ENCODE measurements at places on chromosomes 3 and 15.

DNA sequence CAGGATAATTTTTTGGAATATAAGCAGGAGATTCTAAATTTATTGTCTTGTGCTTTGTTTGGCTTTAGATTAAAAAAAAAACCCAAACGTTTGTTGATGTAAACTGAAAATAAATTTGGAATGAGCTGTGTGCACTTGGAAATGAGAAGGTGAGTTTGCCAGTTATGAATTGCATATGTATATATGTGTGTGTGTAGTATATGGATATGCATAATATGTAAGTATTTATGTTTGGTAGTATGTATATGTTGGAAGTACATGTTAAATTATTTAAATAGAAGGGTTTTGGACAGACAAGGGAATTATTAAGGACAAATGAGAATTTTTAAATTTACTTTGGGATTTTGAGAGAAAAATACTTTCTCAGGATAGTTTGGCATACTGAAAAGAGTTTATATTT, 265.8 kb upstream of the CNTN3 start:
- DNase-seq = no peak

- DNase-seq = no peak
Observed at GRCh38 chr3:72678867-72679266, 169.4 kb downstream of the SHQ1 start.

DNA sequence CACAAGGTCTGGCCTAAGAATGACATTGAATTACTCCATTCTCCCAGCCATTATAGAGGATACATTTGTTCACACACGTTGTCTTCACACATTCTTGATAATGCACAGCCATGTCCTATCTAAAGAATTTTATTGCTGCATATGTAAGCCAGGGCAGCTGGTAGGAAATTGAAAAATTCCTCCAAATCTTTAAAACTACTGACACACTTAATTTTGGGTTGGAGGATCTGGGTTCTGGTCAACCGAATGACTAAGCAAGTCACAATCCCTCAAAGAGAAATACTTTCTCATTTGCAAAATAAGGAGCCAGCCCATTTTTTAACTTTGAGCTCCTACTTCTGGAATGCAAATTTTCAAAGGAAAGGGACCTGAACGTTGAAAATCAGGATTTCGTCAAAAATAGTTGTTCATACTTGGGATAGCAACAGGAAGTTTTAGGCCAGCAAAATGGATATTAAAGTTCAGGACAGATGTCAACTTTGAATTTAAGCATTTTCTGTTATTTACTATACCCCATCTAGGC, 638.3 kb downstream of the NTRK3 start:
- DNase-seq = no peak

GRCh38 chr3:181711325-181712135, at the start of gene SOX2:
TSS of gene SOX2 (plus strand) at chr3:181711925. CDS start at chr3:181712361, 436 bp downstream.
- no peak for DNase-seq

Data from inflammatory macrophage treated with lipopolysaccharide for 1 hour (primary cell).